Stimulated activated CD8-positive, alpha-beta memory T cell treated with anti-CD3 and anti-CD28 coated beads, Interleukin-4, amount 100 ng/mL, for 24 hours (primary cell): ENCODE measurements at places on chromosomes 3 and 15.

DNA sequence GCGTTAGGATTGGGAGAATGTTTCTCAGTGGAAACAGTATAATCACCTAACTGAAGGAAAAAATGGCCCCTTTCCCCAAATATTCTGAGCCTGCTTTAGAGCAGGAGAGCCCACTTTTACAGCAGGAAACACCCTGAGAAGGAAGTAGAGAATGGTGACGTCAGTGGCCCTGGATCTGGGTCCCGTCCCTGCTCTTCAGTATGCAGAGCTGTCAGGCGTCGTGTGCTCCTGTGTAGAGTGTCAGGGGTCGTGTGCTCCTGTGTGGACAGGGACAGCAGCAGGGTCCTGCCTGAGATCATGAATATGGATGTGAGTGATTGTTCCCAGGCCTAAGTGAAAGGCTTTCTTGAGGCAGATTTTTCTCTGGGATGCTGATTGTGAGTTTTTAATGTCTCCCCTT is 45.2 kb downstream of the CGNL1 start:
- no peak for DNase-seq

DNA sequence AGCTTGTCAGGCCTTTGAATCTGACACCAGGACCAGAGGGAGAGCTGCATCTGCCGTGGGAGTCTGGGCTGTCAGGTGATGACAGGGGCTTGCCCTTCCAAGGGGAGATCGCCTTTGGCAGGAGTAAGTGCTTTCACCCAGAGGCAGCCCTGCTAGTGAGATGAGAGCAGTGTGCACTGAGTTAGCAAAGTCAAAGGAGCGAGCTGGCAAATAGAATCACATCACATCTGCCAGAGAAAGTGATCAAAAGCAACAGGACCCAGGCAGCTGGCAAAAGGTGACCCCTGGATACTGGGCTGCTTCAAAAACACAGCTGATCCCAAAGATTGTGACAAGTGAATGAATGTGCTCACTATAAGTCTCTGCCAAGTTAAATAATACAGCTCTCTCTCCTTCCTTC is 36.1 kb upstream of the PYDC2 start:
- no peak for DNase-seq

- DNase-seq, result no peak
Measured at GRCh38 chr15:79897701-79898113, 893 bp upstream of the MTHFS start.

DNA sequence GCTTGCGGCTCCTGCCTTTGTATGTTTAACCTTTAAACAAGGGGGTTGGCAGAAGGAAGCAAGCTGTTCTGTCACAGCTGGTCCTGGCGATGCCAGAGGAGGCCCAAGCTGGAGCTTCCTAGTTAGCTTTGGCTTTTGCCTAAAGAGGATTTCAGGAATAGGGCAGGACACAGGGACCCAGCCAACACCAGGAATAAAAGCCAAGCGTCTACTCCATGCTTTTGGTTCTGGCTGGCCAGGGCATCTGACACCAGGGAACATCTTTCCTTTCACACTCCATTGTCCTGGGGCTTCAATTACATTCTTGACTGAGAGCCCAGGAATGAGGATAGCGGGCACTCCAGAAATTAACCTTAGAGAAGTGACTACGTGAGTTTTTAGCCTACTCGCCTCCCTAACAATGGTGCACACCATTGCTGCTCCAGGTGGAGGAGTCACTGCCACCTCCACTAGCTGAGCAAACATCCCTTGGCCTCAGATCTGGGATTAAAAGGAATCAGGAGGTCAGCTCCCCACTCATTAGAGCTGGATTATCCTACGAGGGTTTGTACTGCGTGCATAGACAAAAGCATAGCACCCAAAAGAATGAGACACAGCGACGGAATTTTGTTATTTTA is 38.2 kb downstream of the TPM1 start:
- DNase-seq, result no peak

GRCh38 chr3:13700889-13701288 is 152.0 kb downstream of the FBLN2 start:
- no peak for DNase-seq

DNA sequence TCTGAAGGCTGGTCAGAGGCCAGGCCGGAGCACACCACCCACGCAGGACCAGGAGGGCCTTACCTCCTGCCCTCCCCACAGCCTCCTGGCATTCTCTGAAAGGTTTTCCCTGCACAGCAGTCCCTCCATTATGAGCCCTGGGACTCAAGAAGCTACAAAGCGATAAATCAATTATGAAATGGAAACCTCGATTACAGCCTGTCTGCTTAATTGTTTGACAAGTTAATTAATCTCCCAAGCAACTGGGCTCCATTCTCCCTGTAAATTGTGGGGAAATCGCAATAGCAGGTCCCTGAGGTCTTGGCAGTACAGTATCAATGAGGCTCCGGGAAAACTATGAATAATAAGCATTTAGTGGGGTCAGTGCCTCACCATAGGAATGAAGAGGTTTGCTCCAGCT is 683.5 kb downstream of the NTRK3 start:
- DNase-seq, result no peak

- no peak for DNase-seq
Measured at GRCh38 chr3:18411541-18411940, 13.6 kb downstream of the SATB1 start.

GRCh38 chr3:170355738-170356595 is 1.5 kb upstream of the SKIL start:
- no peak for DNase-seq

DNA sequence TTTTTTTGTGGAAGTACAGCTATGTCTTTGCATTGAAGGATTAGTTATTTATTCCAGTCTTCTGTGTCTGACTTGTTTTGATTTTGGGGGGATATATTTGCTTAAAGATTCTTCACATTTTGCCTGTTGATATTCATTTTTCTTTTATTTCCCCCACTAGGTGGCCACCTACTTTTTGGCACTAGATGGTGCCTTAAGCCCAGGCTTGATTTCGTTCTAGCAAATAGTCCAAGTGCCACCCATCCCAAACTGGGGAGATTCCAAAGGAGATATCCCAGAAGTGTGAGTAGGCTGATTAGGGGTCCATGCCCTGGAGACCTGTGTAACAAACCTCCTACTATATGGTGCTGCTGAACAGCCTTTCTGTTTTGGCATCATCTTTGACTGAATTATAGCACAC is 80.0 kb upstream of the SPATA16 start:
- no peak for DNase-seq

GRCh38 chr3:52907497-52907896 is 10.1 kb upstream of the STIMATE start:
- DNase-seq, result no peak

DNA sequence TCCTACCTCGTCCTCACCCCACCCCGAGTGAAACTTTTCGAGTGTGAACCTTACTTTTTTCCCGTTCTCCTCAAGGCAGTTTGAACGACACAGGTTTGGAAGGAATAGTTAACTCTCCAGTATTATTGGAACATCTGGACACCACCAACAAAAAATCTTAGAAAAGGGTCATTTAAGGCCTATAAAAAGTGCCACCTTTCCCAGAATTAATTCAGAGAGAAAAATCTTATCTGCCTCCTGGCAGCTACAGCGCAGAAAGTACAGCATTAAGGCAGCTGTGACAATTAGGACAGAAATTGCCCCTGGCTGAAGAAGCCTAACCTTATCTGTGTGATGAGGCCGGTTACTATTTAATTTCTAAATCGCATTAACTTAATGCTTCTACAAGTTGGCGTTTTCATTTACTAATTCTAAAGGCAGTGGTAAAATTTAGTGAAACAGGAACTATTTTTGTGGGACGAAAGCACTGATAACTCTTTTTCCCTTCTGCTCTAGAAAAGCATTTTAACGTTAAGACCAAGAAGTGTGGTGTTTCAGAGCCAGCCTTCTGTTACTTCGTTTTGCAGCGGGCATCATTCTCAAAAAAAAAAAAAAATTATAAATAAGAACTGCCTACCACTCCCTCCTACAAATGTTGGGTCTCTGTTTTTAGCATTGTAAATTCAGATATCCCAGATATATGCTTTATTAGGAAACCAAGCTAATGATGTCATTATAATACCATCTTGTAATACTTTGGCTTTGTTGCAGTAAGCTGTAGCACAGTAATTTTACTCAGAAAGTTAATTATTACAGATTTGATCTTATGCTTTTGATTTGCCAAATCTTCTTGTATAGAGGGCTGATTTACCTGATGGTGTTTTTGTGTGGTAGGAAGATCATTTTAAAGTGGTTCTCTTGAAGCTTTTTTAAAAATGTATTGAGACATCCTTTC is 1.4 kb downstream of the ATP11B start:
- DNase-seq, result no peak

DNA sequence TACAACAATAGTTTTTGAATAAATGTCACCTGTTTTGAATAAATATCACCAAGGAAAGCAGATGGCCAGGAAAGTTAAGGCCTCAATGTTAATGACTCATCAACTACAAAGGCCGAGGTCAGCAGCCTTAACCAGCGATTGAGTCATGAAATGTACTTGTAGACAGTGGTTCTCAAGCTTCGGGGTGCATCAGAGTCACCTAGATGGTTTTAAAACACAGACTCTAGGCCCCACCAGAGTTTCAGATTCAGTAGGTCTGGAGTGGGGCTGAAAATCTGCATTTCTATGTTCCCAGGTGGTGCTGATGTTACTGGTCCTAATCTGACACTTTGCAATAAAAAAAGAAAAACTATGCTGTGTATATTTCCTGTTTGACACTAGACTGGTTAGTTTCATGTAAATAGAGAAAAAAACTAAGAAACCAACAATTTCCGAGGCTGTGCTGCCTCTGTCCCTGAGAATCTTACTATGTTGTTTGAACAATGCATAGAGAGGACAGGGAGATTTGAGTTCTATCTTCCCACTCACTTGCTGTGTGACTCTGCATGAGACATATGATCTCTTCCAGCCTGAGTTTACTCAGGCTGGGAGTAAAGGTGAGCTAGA is 9.8 kb downstream of the RAB27A start:
- DNase-seq, result no peak

GRCh38 chr3:58824285-58824684 is 157.7 kb upstream of the FAM3D start:
- no peak for DNase-seq

- no peak for DNase-seq
Measured at GRCh38 chr3:134922866-134923265, 127.8 kb downstream of the EPHB1 start.

GRCh38 chr15:32700501-32701150 is 17.2 kb upstream of the GREM1 start:
- no peak for DNase-seq

- DNase-seq, result no peak
Measured at GRCh38 chr15:51289290-51289689, 49.1 kb downstream of the CYP19A1 start.

DNA sequence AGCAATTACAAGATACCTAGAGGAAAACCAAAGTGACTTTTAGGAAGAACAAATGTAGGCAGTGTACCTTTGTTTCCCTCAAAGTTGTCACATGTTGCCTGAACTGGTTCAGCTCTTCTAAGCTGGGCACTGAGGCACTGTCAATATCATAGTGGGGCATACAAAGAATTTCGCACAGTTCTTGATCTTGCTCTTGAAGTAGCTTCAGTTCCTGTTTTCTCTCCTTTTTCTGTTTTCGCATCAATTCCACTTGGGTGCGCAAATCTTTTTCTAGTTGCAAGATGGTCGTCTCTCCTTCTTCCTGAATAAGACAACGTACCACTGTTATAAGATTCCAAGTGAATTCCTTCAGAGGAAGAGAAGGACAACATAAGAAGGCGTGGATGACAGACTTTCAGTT is 12.7 kb downstream of the PRC1 start:
- DNase-seq, result no peak

- no peak for DNase-seq
Measured at GRCh38 chr3:197417911-197418618, 119.7 kb upstream of the DLG1 start.

- no peak for DNase-seq
Measured at GRCh38 chr3:52831500-52832301, 1.2 kb upstream of the ITIH4 start.

DNA sequence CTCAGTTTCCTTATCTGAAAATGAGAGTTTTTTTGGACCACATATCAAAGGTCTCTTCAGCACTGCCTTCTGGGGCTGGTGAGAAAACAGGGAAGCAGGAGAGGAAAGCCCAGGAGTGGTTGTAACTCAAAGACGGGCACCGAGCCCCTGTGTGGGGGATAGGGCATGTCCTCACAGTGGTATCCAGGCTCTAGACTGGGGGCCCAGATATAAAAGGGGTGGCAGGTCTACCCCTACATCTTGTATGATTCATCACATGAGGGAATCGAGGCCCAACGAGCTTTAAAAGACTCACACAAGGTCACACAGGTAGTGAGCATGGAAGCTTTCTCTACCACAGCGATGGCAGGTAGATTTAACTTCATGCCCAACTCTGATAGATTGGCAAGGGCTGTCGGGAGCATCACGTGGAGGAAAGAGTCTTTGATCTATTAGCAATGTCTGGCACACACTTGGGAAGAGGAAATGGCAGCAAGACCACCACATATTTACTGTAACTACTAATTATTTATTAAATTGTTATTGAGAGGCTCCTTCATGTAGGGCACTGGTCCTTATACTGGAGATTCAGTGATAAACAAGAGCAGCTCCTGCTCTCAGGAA is 4.1 kb upstream of the EPHB3 start:
- DNase-seq, result no peak

DNA sequence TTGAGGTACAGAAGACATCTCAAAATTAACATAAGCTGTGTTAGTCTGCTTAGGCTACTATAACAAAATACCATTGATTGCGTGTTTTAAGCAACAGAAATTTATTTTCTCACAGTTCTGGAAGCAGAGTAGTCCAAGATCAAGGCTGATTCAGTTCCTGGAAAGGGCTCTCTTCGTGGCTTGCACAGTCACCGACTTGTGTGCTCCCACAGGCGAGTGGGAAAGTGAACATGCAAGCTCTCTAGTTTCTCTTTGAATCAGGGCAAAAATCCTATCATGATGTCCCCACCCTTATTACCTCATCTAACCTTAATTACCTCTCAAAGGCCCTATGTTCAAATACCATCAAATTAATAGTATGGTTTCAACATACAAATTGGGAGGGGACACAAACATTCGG is 505.9 kb downstream of the ZIC1 start:
- DNase-seq, result no peak

DNA sequence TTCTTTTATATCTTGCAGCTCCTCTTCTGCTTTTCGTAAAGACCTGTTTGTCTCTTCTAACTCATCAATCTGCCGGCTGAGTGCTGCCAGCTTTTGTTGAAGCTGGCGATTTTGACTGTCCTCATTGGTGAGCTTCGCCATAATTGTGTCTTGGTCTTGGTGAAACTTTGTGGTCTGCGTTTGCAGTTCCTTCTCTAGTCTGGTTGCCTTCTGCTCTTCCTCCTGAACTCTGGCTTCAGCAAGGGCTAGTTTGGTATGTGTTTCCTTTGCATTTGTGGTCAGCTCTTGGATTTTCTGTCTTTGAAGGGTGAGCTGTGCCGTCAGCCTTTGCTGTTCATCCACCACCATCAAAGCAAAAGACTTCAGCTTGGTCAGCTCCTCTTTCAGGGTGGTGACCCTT is 32.9 kb downstream of the CMSS1 start:
- DNase-seq, result no peak

GRCh38 chr3:117411971-117412370 is 702.4 kb downstream of the TUSC7 start:
- no peak for DNase-seq

DNA sequence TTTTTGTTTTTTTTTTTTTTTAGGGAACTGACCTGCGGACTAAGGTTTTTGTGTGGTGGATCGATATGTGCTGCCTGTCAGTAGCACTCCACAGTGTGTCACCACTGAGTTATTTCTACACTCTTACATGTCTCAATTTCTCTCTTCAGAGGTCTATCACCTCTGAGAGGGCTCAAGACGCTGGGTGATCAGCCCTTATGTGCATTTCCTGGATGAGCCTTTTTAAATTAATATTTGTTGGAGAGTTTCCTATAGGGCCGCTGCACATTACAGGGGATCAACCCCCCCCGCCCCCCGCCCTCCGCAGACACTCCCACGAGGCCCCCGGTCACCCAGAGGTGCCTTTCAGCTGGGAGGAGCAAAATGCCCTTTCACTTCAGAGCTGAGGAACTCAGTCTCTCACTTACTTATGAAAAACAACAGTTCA is 34.5 kb upstream of the AP4E1 start:
- DNase-seq, result no peak
